ENCODE measurements at places on chromosomes 3 and 15. TPM values are rescaled to one million over a fixed set of nuclear protein-coding genes. Genes with fewer than 3 reads are reported as not detected.

Gene PTH1R
- total RNA-seq: 1.1 TPM

Gene DUOXA2
- not detected for total RNA-seq

Gene PLOD2
- total RNA-seq: 111 TPM

Gene OR5K4
- not detected for total RNA-seq

Gene ISLR2
- total RNA-seq: 0.28 TPM

Gene CYP1A1
- total RNA-seq: 1.7 TPM

Gene STAB1
- total RNA-seq: 0.32 TPM
